ENCODE measurements at places on chromosomes 12 and 14. TPM values are rescaled to one million over a fixed set of nuclear protein-coding genes. Genes with fewer than 3 reads are reported as not detected.

DNA sequence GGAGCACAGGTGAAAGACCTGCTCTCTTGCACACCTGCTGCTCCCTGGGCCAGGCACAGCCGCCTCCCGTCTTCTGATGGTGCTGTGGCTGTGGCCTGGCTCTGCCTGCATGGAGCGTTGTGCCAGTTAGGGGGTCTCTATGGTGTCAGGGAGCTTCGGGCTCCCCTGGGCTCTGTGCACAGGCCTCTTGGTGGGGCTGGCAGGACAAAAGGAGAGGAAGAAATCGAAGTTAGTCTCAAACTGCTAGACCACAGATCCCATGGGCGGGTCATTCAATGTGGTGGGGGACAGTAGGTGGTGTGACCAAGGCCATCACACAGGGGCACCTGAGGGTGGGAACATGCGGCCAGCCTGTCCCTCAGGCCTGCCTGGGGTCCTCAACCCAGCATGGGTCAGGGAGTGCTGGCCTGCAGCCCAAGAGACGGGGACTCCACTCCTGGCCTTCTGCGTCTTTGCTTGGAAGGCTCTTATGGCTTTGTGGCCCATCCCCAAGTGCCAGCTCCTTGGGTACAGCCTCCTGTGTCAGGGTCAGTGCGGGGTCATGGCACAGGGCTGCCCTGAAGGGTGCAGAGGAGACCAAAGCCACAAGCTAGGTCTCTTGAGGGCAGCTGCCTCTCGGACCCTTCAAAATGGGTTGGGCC is 84.1 kb downstream of the KIF26A start:
- no peak for DNase-seq

DNA sequence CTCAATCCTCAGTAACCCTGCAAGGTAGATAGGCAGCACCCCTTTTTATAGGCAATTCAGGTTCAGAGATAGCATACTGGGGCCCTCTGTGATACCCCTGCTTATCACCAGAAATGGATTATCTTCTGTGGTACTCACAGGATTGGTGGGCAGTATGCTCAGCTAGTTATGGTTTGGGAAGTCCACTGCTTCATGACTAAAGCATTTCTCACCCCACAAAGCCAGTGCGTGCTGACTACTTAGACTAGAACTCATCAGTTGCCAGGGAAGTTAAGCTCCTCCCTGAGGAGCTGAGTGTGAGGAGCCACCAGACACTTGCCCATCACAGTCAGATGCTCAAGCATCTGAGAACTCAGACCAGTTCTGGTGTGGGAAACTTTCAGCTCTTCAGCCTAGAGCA is 76.3 kb downstream of the SCAF11 start:
- DNase-seq: peak; percentile 59

DNA sequence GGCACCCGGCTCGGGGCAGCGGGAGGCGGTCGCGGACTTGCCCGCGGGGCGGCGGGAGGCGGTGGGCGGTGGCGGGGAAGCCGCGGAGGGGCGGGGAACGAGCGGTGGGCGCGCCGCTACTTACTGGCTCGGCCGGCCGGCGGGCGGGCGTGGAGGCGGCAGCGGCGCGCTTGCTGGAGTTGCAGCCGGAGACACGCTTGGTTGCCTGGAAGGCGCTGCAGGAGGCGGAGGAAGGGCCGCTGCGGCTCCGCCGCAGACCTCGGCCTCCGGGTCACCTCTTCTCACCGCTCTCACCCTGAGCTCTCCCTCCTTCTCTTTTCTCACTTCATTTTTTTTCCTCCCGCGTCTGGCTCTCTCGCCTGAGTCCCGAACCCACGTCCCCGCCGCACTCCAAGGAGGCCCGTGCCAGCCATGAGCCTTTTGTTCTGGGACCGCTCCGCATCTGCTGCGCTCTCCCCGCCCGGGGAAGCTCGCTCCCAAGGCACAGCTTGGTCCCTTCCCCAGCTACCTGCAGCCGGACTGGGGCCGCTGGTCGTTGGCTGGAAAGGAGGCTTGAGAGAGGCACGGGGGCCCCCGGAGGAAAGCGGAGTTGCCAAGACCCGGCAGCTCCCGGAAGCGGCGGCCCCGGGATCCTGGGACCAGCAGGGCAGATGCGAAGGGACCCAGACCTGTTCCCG is 592 bp upstream of the KCNK10 start:
- DNase-seq: no peak

GRCh38 chr12:19382111-19382526 is 57.2 kb upstream of the AEBP2 start:
- DNase-seq: peak; percentile 92

GRCh38 chr12:26976687-26977086 is 37.5 kb downstream of the TM7SF3 start:
- DNase-seq: no peak

DNA sequence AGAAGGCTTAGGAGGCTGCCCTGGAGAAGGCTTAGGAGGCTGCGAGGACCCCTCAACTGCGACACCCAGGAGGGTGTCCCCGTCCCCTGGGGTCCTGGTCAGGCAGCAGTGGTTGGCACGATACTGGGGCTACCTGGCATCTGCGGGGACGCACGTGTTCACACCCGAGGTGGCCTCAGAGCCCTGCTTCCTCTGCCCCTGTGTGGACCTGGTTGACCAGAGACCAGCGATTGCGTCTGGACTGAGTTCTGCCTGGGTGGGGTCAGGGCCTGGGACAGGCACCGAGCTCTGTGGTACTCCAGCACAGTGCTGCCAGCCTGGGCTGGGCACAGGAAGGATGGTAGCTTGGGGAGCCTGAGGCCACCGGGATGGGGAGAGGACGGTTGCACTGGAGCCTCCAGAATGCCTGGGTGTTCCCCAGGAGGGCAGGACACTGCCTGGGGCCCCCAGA is 735 bp downstream of the ASPG start:
- no peak for DNase-seq

DNA sequence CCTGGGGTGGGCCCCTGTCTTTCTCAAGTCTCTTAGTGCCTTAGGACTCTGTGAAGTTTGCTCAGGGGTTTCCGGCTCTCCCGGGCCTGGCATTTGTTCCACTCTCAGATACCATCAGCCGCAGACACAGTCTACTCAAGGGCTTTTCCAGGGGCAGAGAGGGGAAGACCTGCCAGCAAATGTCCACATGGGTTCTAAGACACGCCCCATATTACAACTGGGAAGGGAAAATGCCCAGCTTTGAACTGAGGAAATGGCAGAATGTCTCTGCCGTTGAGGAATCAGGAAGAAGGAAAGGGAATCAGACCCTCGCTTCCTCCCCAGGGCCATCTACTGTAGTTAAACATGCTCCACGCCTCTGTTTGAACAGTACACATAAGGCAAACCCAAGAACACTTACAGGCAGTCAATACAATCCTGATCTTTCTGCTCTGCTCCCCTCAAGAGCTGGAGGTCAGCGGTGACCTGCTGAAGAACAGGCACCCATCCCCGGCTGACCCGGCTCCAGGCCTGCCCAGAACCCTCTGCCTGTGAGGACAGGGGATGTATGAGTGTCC is 7.9 kb downstream of the CCDC85C start:
- DNase-seq: no peak

DNA sequence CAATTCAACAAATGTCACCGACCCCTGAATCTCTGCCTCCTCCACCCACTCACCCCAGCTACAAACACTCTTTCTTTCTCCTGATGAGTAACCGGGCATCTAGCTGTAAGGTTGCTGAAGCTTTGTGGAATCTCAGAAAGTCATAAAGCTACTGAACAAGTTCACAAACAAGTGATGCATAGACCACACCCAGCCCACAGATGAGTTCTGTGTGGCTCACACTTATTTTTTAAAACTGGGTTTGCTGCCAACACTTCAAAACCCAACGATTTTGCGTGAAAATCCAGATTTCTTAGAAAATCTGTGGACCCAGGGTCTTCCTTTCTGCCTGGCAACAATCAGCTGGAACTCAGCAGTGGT is 96.1 kb downstream of the APAF1 start:
- no peak for DNase-seq

DNA sequence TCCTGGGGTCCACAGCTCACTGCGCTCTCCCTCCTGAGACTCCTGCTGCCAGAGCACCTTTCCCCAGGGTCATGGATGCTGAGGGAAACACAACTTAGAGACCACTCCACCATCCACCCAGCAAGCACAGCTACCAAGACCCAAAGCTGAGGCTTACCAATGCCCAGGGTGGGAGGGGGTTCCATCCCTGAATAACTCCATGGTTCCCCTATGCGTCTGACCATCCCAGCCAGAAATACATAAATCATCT is 36.3 kb downstream of the DAD1 start:
- no peak for DNase-seq

GRCh38 chr14:56100556-56100955 is 17.7 kb upstream of the PELI2 start:
- peak; percentile 75 for DNase-seq

DNA sequence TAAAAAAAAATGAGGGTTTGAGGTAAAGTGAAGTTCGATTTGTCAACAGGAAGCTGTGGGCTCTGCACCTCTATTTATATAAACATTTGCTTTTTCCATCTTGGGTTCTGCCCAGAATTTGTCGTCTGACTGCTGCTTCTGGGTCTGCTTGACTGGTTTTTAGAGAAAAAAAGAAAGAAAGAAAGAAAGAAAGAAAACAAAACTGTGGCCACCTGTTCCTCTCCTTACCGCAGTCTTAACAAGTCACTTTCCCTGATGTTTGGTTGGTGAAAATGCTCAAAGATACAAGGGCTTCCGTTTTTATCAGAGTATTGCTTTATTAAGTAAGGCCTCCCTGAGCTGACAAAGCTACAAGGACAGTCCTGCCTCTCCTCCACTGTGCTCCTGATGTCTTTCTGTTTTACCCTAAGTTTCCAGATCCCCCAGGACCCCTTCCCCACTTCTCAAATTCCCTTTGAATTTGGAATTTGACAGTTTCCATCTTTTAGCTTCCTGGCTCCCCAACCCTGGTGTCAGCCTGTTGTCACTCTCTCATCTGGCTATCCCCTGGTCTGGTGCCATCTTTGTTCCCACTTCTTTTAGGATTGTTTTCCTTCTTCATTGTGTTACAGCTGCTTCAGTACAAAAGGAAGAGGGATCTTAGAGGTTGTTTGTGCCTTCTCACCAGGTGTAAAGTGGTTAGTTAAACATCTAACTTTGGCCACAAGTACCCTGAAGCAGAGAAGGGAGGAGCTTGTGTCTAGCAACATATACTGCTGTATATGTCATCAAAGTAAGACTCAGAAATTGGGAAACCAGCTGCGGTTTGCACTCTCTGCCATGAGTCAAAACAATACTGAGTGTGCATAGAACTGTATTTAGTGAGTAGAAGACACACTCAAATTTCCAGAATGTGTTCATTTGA is 18.0 kb downstream of the MFAP5 start:
- DNase-seq: no peak

GRCh38 chr14:58941629-58942028 is 246.8 kb upstream of the DAAM1 start:
- peak; percentile 24 for DNase-seq

- DNase-seq: no peak
These were observed 5.6 kb downstream of the ZNF385A start for GRCh38 chr12:54378796-54379397.

GRCh38 chr12:121800694-121801594 is 2.9 kb upstream of the SETD1B start:
- peak; percentile 84 for DNase-seq

GRCh38 chr14:97057238-97058073 is 260.3 kb downstream of the VRK1 start:
- DNase-seq: no peak

GRCh38 chr12:12927211-12928079 is 24.5 kb downstream of the GPRC5D start:
- DNase-seq: peak; percentile 82

DNA sequence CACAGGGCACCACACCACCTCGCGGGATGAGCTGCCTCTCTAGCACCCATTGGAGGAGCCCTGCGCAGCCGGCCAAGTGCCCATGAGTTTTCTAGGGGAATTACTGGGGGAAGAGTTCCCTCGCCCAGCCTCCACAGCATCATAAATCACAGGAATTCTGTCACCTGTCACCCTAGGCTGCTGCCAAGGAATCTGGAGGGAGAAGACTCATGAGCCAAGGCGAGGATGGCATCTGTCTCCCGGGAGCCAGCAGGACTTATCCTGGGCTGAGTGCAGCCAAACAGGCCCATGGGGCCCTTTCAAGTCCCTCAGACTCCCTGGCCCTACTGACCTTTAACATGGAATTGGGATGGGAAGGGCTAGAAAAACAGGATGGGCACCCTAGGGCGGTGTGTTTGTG is 7.8 kb upstream of the OTUB2 start:
- no peak for DNase-seq

DNA sequence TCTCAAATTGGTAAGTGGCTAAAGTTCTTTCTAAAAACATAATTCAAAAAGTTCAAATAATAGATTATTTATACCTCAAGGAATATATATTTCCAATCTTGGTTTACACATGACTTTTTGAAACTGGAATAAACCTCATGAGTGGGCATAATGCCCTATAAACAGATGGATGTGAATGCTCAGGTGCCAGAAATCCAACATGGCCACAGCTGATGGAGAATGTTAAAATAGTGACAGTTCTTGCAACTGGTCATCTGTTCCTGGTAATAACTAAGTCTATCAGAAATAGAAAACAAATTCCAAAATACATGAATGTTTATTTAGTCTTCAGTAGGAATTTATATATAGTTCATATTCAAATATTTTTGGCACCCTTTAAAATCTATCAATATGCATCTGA is 21.6 kb upstream of the CNOT2 start:
- no peak for DNase-seq

DNA sequence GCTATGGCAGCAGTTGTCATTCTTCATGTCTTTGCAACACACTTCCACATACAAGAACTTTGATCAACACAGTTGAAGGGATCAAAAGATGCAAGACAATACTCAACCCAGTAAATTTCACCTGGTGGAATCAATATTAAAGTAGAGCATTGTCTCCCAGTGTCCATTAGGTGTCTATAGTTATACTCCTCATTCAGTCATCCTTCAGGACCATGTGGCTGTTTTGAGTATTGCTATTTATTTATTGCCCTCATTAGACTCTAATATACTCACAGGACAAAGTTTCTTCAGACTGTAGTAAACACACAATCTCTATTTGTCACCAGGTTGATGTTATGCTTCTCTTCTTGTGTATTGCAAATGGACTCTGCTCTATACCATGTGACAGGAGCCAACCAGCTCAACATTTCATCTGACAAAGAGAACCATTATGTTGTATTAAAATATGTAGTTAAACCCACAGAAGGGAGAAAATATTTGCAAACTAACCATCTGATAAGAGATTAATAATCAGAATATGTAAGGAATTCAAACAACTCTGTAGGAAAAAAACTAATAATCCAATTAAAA is 146.6 kb downstream of the TGFB3 start:
- no peak for DNase-seq

The EPS8 gene
- 81.2 TPM for polyA plus RNA-seq

The KRT5 gene
- 0.81 TPM for polyA plus RNA-seq

The ADGRD1 gene
- polyA plus RNA-seq: 6.9 TPM

The TMEM52B gene
- 5.7 TPM for polyA plus RNA-seq

The RNF41 gene
- polyA plus RNA-seq: 99.7 TPM

The FZD10 gene
- polyA plus RNA-seq: not detected

The KRT79 gene
- polyA plus RNA-seq: not detected

The CCDC91 gene
- 23.9 TPM for polyA plus RNA-seq

The ITGB7 gene
- polyA plus RNA-seq: 0.15 TPM

The BEST3 gene
- polyA plus RNA-seq: not detected

The GLT1D1 gene
- polyA plus RNA-seq: not detected

All from fibroblast of lung (primary cell).